ENCODE measurements at places on chromosomes 2 and 18.

GRCh38 chr2:53129851-53130250, 637.8 kb upstream of the CHAC2 start:
- peak; percentile 83 for DNase-seq

GRCh38 chr18:73621091-73621490, 526.5 kb downstream of the FBXO15 start:
- DNase-seq = peak; percentile 72

- no peak for DNase-seq
These were observed 620 bp upstream of the RPL37A start for GRCh38 chr2:216498070-216498378.

DNA sequence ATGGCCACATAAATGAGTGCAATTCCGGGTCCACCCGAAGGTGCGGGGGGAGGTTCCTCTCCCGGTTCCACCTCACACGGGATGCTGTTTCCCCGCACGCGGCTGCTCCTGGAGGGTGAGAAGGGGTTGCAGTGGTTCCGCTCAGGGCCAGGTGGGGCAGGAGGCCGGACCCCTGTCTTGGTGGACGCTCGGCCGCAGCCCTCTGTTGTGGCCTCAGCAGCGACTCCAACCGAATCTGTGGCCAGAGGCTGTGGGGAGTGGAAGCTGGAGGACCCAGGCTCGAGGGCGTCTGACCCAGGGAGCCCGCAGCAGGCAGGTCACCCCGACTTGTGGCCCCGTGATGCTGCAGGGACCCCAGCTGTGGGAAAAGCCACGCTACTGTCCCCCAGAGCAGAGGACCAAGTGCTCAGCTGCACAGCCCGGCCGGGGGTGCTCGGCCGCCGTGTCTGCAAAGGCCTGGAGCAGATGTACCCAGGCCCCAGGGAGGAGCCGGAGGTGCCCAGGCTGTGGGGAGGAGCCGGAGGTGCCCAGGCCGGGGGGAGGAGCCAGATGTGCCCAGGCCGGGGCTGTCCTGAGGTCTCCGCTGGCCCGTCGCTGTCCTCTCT, 83.9 kb downstream of the RTP5 start:
- DNase-seq = no peak

DNA sequence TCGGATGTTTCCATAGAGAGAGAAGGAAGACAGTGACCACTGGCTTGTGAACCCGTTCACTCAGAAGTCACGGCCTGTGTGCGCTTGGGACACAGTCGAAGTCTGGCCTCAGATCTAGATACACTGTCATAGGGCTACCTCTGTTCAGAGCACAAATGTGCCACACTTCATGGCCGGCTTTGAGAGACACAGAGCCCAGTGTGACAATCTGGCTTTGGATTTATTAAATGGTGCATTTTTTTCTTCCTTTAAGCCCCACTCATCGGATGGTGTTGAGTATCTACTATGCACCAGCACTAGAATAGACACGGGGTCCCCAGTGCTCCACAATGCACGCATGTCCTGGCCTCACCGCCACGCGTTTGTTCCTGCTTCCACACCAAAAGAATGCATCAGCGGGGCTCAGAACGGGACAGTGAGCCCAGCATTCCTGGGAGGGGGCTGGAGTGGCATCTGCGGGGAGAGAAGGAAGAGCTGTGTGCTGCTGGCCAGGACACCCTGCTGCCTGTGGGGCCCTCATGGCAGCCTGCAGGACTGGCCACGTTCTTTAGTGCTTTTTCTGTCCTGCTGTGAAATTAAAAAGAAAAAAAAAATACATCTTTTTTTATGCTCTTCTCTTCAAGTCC, 738.9 kb upstream of the SALL3 start:
- no peak for DNase-seq

DNA sequence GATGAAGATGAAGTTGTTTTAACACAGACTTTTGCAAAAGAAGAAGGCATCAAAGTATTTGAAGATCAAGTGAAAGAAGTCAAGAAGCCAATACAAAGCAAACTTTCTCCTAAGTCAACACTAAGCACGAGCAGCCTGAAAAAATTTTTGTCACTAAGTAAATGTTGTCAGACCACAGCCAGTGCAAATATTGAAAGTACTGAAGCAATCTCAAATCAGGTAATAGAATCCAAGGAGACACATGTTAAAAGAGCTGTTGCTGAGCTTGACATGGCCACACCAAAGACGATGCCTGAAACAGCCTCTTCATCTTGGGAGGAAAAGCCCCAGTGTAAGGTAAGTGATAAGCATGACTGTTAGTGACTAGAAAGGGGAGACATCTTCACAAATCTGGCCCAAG, 75.1 kb downstream of the FSIP2 start:
- DNase-seq = no peak

DNA sequence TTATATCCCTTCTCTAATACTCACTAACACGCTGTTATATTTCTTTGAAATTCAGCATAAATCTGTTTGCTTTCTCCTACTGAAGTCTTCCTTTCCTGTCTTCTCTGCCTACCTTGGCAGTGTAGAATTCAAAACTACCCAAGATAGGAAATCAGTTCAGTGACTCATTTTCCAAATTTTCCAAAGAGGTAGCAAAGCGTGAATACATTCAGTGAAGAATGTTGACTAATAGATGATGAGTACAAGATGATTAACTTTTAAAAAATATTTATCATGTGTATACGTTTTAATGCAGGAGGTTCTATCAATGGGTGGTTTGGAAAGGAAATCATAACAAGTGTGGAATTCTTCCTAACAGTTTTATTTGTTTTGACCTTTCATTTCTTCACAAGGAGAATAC, 201.9 kb upstream of the SLC8A1 start:
- peak; percentile 35 for DNase-seq

GRCh38 chr2:10475221-10475722, 27.1 kb upstream of the ODC1 start:
- DNase-seq = no peak

- DNase-seq = no peak
These were observed 412 bp downstream of the GPD2 start for GRCh38 chr2:156436497-156437085.

- peak; percentile 37 for DNase-seq
These were observed 1.0 kb downstream of the ZCCHC2 start for GRCh38 chr18:62523631-62524439.

DNA sequence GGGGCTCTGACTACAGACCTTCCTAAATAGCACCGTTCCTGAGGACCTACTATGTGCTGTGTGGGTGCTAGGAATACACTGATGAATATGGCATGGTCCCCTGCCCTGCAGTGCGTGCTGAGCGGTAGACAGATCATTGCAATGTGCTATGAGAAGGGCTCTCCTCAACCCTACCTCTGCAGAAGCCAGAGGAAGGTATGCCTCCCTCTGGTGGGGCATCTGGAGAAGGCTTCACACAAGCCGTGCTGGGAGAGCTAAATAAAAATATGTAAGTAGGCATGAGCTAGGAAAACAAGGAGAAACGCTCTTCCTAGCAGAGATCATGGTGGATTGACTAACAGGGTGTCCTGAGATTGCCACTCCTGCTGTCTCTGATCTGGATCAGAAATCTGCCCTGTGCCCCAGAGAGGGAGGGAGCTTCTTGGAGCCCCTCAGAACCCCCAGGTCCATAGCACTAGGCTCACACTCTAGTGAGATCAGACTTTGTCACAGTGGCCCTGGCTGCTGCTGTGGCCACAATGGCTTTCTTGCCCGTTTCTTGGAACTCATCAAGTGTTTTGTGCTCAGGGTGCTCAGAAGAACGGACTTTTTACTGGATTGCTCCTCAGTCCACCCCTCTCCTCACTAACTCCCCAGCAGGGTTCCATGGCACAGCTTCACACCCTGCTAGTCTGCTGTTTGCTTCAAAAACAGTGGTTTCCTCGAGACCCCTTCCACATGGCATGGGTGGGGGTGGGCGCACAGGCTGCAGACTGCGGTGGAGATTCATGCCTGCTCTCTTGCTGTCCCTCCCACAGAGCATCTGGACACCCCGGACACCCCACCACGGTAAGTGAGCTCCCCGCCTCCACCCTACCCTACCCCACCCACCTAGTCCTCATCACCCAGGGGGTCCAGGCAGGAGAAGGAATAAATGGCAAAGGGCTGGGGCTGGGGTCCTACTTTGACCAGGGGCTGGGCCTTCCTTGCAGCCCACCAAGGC, 14.2 kb downstream of the SIGLEC15 start:
- DNase-seq = peak; percentile 83

- no peak for DNase-seq
These were observed 20.0 kb upstream of the CXCR4 start for GRCh38 chr2:136137982-136138381.

GRCh38 chr2:120105360-120105759, 92.5 kb downstream of the EPB41L5 start:
- DNase-seq = no peak

DNA sequence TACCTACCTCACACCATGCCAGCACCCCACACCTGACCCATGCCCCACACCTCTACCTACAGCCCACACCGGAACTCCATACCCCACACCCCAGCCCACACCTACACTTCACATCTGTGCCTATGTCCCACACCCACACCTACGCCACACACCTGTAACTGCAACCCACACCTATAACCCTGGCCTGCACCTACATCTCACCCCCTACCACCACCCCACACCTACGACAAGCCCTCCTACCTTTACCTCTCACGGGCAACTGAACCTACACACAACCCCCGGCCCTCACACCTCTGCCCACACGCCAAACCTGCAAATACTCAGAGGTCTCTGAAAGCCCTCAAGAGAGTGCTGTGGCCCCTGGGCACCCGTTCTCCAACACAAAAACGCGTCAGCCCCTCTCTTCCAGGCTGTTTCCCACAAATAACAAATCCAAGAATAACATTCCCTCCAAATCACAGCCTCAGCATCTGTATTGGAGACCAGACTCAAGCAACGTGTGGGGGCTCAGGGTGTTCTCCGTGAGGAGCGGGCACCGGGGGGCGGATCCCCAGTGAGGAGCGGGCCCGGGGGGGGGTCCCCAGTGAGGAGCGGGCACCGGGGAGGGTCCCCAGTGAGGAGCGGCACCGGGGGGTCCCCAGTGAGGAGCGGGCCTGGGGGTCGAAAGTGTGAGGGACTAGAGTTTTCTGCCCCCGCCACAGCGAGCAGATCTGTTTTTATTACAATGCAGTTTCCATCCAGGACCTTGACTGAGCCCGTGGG, 33.4 kb downstream of the SLC66A2 start:
- no peak for DNase-seq

DNA sequence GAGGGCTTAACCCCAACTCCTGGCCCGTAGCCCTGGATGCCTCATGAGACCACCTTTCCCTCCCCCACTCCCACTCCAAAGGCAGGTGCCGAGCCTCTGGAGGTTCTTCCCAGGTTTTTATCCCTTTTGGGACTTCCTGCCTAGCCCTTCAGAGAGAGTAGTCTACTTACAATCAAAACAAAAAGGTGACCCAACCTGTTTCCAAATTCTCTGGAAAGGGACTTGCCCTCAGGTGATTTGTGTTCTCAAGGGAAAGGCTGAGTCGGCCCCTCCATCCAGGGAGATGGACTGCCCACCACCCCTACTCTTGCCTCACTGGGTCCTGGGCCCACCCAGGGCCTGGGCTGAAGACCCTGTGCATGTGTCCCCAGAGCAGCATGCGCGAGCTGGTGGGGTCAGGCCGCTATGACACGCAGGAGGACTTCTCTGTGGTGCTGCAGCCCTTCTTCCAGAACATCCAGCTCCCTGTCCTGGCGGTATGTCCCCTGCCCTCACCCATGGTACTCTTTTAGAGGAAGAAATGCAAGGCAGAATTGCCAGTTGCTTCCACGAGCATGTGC, 108.5 kb downstream of the PLB1 start:
- DNase-seq = no peak

GRCh38 chr2:232871418-232871834, 1.4 kb downstream of the SNORC start:
- DNase-seq = no peak

DNA sequence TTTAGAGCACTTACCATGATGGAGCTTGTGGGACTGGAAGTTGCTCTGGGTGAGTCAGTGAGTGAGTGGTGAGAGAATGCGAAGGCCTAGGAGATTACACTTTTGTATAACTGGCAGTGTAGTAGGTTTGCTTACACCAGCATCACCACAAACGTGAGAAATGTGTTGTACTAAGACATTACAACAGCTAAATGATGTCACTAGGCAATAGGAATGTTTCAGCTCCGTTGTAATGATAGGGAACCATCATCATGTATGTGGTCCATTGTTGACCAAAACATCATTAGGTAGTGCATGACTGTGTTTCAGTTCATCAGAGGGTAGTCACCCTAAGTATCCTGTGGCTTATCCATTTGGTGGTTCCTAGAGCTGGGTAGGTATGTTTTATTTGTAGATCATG, 11.9 kb downstream of the ZNF407 start:
- DNase-seq = peak; percentile 36

DNA sequence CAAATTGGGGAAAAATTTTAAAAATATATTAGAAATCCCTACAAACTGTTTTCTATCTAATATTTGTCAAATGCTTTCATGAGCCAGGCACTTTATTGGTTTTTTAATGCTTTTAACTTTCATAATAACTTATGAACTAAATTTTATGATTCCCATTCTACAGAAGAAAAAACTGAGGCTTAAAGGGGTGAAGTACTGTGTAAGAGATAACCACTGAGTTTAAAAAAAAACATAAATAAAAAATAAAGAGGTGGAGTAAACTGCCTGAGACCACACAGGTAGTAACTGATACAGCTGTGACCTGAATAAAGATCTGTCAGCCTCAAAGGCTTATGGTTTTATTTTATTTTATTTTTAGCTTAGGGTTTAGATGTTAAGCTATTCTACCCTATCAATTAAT, 24.7 kb downstream of the PNPT1 start:
- DNase-seq = no peak

DNA sequence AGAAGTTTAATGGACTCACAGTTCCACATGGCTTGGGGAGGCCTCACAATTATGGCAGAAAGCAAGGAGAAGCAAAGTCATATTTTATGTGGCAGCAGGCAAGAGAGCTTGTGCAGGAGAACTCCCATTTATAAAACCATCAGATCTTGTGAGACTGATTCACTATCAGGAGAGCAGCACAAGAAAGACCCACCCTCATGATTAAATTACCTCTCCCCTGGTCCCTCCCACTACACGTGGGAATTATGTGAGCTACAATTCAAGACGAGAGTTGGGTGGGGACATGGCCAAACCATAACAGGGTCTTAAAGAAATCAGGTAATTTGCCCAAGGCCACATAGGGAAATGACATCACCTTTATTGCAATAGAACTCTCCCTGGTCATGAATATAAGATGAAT, 1073.3 kb upstream of the ACVR2A start:
- DNase-seq = no peak

DNA sequence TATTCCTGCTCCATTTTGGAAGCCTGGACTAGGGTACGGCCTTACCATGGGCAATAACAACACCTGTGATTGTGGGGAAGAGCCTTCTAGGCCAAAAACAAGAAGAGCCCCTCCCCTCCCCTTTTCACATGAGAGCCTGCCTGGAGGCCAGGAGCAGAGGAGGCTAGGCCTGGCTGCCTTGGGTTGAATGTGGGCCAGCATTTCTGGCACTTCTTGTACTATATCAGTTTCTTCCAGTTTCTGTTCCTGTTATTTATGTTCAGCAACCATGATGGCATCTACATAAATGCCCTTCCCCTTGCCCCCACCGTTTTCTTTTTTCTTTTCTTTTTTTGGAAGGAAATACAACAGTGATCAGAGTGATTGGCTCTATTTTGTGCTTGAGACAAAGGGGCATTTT, 58.4 kb downstream of the KCTD18 start:
- DNase-seq = no peak
